ENCODE measurements at places on chromosomes 3 and 15.

DNA sequence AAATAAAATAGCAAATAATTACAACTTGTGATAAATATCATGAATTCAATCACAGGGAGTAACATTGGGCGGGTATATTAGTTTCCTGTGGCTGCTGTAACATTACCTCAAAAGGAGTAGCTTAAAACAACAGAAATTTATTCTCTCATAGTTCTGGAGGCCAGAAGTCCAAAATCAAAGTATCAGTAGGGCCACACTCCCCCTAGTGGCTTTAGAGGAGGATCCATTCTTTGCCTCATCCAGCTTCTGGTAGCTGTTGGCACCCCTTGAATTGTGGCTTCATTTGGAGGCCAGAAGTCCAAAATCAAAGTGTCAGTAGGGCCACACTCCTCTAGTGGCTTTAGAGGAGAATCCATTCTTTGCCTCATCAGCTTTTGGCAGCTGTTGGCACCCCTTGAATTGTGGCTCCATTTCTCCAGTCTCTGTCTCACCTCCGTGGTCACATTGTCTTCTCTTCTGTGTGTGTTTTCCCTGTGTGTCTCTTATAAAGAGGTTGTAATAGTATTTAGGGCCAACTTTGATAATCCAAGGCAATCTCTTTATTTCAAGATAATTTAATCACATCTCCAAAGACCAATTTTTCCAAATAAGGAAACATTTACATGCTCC is 3.1 kb upstream of the CFAP20DC start:
- no peak for DNase-seq

DNA sequence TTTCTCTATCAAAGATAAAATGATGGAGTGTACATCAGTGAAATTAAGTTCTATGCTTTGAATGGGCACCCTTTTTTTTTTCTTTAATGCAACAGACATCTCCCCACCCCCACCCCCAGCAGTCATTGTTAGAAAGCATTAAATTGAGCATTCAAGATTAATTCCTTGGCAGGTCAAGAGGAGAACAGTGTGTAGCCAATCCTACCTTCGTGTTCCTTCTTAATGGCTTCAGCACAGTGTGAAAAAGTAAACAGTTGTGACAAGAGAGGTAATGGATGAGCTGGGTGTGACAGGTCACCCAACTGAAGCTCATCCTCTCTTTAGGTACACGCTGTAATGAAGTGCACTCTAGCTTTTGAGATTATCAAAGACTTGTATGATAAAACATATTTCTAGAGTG is 198.5 kb upstream of the RARB start:
- no peak for DNase-seq

GRCh38 chr15:76200083-76200465 is 111.2 kb downstream of the ETFA start:
- DNase-seq = no peak

GRCh38 chr3:149010504-149010951 is 19.2 kb downstream of the GYG1 start:
- DNase-seq = no peak

DNA sequence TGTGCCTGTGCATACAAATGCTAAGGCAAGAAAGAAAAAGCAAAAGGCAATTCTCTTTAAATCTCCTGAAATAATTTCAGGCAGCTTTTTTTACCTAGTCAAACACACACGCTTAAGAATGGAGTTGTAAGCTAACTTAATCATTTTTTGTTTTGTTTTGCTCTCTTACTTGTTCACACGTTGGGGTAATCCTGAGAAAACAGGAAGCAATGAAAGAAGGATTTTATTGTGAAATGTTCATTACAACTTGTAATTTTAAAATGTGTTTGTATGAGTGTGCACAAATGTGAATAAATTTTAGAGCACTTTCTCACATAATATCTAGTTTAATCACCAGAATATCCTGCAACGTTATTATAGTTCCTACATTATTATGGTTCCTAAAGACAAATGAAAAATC is 263.8 kb downstream of the LPP start:
- DNase-seq = no peak

- DNase-seq = no peak
These were observed 12.0 kb downstream of the TRPM1 start for GRCh38 chr15:31089368-31090047.

- DNase-seq = no peak
These were observed 529.0 kb upstream of the NECTIN3 start for GRCh38 chr3:110542552-110543150.

GRCh38 chr3:14120111-14120920 is 4.4 kb downstream of the CHCHD4 start:
- DNase-seq = no peak

GRCh38 chr3:195566797-195567196 is 16.9 kb downstream of the APOD start:
- DNase-seq = no peak

All from stimulated activated CD4-positive, alpha-beta T cell treated with anti-CD3 and anti-CD28 coated beads, TNF-alpha, amount 100 ng/mL, for 4 hours (primary cell).